ENCODE measurements at places on chromosomes 1 and 21.

DNA sequence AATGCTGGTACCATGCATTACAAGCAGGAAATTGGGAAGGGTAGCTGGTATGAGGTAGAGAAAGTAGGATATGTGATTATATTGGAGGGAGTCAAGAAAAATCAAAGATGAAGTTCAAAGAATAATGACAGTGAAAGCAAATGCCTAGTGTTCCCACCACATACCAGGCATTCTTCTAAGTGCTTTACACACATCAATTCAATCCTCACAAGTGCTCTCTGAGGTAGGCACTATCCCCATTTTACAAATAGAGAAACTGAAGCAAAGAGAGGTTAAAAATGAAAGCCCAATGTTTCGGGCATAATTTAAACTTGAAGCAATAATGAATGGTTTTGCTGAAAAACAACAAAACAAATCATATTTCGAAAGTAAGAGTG, 40.1 kb upstream of the MCOLN3 start:
- no peak for DNase-seq

DNA sequence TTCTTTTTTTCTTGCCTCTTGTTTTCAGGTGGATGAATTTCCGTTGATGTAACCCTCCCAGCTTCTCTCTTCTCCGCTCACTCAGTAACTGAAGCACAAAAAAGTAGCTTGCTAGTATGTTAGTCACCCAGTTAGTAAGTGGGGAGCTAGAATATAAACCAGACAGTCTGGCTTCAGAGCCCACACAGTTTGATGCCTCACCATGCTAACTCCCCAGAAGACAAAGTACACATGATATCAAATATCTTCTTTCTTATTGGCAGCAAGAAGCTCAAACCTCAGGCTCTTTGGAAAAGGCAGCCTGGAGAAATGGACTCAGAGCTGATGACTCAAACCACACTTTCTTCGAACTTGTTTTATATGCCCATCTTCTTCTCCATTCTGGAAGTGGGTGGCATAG, 187.5 kb upstream of the PLXNA2 start:
- DNase-seq: no peak

DNA sequence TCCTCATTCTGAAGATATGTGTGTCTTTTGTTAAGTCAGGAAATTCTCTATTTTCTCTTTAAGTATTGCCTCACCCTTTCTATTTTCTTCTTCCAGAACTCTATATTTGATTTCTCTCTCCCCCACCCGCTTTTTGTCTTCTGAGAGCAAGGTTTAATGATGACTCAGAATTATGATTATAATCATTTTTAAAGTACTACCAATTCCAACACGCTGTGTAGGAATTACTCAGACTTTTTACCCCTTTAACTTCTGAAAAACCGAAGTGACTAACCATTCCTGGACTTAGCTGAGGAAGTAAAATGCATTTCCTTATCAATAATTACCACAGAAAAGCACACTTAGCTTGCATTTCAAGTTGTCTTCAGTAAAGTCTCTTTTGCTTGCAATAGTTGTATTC, 20.8 kb upstream of the SCYL3 start:
- DNase-seq: no peak

- no peak for DNase-seq
These were observed 8.3 kb upstream of the TNFRSF1B start for GRCh38 chr1:12158357-12159092.

GRCh38 chr1:247373721-247374141, 42.1 kb upstream of the ZNF496 start:
- no peak for DNase-seq

- no peak for DNase-seq
These were observed 38.6 kb downstream of the TNFSF18 start for GRCh38 chr1:173012126-173012525.

DNA sequence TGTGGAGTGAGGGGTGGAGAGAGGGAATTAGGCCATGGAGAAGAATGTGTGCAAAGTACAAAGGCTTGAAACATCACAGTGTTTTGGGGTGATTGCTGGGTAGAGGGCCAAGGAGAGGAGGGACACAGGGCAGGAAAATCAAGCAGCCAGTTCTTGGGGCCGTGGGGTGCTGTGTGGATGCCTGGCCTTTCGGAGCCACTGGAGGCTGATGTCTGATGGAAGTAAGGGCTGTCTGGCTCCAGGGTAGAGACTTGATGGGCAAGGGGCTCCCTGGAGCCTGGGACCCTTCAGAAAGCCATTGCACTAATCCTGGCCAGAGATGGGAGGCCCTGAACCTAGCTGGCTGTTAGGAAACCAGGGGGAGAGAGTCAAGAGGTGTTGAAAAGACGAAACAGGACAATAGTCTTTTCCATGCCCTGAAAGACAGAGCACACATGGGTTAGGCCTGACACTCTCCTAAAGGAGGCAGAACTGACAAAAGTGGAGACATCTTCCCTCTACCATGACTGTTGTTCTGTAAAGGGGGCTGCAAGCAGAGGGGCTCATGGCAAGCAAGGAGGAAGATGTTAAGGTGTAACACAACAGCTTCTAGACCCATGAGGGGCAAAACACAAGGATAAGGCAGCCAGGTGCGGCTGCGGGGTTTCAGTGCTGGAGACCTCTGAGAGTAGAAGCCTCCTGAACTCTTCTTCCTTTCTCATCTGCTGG, 21.0 kb downstream of the ATF3 start:
- DNase-seq: no peak

DNA sequence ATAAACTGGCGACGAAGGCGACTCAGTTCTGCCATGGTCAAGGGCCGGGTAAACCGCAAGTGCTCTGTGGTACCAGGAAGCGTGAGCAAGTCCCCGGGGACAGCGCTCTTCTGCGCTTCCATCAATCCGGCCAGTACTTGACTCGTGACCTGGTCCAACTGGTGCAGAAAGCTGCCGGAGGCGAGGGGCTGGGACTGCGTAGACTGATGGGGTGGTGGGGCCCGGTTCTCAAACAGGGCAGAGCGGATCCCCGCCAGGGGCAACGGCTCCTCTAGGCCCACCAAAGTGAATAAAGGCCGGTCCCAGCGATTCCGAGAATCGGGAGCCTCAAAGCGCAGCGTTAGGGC, 852 bp downstream of the KTI12 start:
- DNase-seq: no peak

DNA sequence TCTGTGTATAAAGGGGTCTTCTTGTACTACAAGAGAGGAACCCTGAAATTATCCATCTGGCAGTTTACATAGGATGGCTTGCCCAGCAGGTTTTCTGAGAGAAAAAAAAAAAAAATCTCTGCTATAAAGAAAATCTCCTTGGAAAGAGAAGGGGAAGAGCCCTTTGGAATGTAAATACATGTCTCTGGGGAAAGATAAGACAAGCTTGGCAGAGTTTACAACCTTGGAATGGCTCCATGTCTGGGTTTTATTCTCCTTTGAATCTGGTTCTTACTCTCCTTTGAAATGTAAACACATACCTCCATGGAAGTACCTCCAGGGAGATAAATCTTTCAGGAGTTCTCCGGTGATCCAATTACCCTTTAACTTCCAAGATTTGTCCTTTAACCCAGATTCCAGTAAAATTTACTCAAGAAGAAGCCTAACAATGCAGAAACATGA, 45.1 kb upstream of the DNAH14 start:
- no peak for DNase-seq

DNA sequence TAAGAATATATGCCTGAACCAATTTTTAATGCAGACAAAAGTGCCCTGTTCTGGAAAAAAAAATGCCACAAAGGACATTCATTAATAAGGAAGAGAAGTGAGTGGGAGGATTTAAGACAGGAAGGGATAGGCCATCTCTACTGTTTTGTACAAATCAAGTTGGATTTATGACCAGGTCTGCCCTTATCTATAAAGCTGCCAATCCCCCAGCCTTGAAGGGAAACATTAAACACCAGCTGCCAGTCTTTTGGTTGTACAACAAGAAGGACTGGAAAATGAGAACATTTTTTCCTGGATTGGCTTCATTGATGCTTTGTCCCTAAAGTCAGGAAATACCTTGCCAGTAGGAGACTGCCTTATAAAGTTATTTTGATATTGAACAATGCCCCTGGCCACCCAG, 444.0 kb downstream of the NPHP4 start:
- no peak for DNase-seq

- DNase-seq: no peak
These were observed 155.2 kb upstream of the COA6 start for GRCh38 chr1:234218078-234218477.

DNA sequence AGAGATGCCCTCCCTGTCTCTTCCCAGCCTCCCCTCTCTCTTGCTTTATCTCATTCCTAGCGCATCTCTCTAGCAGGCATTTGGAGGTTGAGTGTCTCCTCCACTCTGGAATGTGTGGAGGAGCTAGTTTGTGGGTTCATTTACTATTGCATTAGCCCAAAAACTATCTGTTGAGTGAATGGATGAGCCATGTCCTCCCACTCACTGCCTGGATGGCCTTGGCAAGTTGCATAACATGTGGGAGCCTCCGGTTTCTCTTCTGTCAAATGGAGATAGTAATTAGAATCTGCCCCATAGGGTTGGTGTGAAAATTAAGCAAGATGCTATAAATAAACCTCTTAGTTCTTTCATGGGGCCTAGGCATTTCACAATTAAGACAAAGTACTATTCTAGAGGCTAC, 181.8 kb downstream of the KAZN start:
- no peak for DNase-seq

DNA sequence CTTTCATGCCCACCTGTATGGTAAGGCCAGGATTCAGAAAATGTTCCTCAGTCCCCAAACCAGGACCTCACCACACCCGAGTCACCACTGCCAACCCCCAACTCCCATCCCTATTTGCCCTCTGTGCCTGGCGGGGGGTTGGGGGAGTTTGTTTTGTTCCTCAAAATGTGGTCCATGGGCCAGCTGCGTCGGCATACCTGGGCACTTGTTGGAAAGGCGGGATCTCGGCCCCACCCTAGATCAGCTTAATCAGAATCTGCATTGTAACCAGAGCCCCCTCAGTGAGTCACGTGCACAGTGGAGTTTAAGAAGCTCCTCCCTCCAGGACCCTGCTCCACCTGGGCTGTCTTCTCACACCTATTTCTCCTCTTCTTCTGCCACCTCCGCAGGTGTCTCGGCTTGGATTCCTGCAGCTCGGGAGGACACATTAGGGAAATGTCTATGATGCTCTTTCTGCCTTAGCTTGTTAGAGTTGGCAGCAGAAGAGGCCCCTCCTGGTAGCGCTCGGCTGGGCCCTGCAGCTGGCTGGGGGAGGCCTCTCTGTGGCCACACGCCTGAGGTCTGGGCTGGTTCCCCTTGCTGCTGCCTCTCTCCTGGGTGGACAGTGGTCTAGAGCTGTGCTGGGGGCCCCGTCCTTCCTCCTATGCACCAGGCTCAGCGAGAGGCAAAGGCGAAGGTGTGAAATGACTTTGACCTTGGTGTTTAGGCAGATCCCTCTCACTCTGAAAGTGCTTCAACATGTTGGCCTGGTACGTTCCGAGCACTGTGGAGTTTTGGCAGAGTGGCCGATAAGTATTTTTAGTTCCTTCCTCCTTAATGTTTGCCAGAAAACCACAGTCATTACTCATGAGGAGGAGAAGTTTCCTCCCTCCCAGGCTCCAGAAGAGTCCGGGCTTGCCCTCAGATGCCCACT, 41.8 kb upstream of the CAMTA1 start:
- DNase-seq: no peak

DNA sequence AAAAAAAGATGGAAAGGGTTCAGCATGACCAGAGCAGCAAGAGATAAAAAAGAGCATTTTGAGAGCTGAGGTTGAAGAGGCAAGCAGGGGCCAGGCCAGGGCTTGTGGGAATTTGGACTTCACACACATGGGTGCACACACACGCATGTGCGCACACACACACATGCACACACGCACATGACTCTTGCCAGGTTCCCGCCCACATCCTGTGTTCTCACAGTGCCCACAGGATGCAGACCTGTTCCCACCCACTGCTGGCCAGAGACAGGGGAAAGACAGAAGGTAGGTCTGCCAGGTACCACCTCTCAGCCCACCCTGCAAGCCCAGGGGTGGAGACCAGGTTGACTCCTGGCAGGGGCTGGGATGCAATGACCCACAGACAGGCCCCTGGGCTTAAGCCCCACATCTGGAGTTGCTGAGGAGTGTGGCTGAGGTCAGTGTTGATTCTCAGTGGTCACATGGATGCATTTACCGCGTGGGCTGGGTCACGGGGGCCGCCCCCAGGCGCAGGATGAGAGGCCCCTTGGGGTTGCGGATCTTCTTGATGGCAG, 4.4 kb downstream of the COL16A1 start:
- no peak for DNase-seq

GRCh38 chr1:165648919-165649572, 18.0 kb downstream of the MGST3 start:
- no peak for DNase-seq

- no peak for DNase-seq
These were observed 20.8 kb upstream of the MACF1 start for GRCh38 chr1:39183503-39184353.

GRCh38 chr1:44519035-44519676, 114.1 kb downstream of the RNF220 start:
- no peak for DNase-seq

- no peak for DNase-seq
These were observed 53.5 kb upstream of the EPHA8 start for GRCh38 chr1:22509815-22510214.

DNA sequence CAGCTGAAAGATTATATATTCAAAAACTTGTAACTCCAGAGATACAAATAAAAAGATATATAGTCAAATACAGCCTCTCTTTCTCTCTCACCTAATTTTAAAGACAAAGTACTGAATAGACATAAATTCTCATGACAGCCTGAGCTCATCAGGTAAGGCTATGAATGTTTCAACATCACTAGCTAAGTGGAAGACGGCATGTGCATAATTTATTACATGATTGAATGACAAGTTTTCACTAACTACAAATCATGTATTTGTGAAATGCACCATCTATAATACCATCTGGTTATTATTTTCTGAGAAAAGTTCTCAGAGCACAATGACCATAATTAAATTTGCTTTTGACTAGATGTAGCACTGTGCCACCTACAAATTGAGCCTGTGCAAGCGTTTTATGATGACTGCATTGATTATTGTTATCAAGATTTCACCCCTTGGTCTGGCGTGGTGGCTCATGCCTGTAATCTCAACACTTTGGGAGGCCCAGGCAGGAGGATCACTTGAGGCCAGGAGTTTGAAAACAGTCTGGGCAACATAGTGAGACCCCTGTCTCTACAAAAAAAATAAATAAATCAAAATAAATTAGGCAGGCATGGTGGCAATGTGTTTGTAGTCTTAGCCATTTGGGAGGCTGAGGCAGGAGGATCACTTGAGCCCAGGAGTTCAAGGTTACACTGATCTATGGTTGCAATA, 128.2 kb downstream of the APP start:
- DNase-seq: no peak

- DNase-seq: peak; percentile 11
These were observed 1.1 kb downstream of the ARHGAP30 start for GRCh38 chr1:161068306-161069234.

DNA sequence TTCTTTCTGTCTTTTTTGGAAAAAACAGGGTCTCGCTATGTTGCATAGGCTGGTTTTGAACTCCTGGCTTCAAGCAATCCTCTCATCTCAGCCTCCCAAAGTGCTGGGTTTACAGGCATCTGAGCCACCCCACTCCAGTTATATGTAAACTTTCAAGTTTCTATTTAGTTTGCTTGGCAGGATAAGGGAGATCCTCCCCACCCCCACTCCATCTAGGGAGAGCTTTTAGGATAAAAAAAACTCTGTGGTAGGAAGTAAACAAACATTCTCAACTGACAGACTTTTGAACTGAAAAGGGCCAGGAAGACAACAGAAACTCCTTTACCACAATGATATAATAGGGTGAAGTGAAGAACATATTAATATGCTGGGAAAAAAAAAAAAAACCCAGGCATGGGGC, 41.0 kb upstream of the ZNF326 start:
- no peak for DNase-seq

Measured in hypothalamus (tissue), 51 donors.